CD4-positive, CD25-positive, alpha-beta regulatory T cell (primary cell): ENCODE measurements at places on chromosomes 2 and 18. TPM values are rescaled to one million over a fixed set of nuclear protein-coding genes. Genes with fewer than 3 reads are reported as not detected.

The MYO5B gene
- total RNA-seq, result not detected

The FAP gene
- not detected for total RNA-seq

The SLC38A11 gene
- total RNA-seq, result not detected

The DUSP19 gene
- total RNA-seq, result 1.2 TPM

The MTCL1 gene
- total RNA-seq, result 0.20 TPM

The ABHD1 gene
- total RNA-seq, result 0.89 TPM

The XIRP2 gene
- total RNA-seq, result 0.15 TPM

The OBSL1 gene
- 0.57 TPM for total RNA-seq

The ANKRD62 gene
- total RNA-seq, result not detected
